ENCODE measurements at places on chromosomes 16 and 17.

DNA sequence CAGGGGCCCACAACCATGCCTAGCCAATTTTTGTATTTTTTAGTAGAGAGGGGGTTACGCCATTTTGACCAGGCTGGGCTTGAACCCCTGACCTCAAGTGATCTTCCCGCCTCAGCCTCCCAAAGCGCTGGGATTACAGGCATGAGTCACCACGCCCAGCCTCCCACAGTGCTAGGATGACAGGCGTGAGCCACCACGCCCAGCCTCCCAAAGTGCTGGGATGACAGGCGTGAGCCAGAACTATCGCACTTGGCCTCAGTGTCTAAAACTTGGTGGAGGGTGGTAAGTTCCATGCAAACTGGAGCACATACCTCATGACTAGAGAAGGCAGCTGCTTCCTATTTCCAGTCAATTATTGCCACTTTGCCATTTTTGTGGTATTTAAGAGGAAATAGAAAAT, 7.1 kb downstream of the HSD17B2 start:
- no peak for DNase-seq

DNA sequence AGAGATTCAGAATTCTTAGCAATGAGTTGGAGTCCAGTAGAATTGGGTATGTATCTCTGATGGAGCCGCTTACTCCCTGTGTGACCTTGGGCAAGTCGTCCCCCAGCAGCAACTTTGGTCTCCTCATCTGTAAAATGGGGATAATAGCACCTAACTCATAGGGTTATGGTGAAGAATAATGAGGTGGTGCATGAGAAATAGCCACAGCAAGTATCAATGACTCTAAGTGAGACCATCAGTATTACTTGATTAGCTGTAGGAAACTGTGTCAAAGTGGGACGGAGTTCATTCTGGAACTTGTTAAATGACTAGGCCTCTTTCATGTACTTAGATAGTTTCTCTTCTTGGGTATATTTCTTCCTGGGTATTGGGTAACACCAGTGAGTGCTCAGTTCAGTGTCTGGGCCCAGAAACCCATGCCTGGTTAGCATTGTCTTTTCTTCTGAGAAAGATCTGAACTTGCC, 6.4 kb downstream of the PRKCB start:
- no peak for DNase-seq

DNA sequence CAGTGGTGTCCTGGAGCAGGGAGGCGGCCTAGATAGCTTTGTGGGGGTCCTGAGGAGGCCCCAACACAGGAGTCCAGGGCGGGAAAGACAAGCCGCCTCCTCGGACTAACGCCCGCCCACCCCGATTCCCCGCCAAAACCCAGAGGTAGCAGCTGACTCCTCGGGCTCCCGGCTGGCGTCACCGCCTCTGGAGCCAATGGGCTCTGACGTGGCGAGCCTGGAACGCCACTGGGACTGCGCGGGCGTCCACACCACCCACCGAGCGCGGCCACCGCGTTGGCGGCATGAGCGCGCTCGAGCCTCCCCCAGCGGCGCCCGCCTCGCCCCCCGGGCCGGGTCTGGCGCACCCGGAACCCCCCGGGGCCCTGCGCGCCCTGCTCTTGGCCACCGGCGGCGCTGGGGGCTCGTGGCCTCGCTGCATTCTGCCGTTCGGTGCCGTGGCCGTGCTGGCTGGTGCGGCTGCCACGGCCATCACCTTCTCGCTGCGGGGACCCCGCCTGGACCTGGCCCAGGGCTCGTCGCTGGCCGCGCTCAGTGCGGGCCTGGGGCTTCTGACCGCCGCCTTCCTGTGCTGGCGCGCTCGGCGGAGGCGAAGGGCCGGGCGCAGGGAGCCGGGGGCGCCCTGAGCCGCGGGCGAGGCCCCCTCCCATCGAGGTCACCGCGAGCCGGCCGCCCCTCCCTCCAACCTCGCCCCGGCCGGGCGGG, 3.4 kb upstream of the NTN3 start:
- DNase-seq, result peak; percentile 92

- no peak for DNase-seq
Measured at GRCh38 chr16:87068762-87069150, 248.4 kb downstream of the C16orf95 start.

- DNase-seq, result no peak
Measured at GRCh38 chr16:83312718-83313245, 495.0 kb upstream of the HSBP1 start.

GRCh38 chr16:4913130-4913773, 23.7 kb downstream of the PPL start:
- no peak for DNase-seq

DNA sequence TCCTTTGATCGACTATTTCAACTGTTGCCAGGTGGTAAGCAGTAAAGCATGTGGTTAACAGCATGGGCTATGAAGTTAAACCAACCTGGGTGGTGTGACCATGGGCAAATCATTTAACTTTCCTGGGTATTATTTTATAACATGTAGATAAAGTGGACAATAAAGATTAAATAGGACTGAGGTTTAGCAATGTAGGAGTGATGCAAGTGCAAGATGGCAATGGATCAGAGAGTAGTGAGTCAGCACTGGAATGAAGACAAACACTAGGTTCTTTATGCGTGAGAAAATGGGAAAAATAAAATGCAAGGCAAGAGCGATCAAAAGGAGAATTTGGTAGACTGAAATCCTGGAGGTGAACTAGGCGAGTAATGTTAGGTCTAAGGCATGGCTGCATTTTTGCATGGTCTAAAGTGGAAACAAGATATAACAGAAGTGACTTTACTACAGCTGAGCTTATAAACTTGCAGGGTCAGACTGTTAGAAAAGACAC, 222.4 kb upstream of the AXIN2 start:
- no peak for DNase-seq

DNA sequence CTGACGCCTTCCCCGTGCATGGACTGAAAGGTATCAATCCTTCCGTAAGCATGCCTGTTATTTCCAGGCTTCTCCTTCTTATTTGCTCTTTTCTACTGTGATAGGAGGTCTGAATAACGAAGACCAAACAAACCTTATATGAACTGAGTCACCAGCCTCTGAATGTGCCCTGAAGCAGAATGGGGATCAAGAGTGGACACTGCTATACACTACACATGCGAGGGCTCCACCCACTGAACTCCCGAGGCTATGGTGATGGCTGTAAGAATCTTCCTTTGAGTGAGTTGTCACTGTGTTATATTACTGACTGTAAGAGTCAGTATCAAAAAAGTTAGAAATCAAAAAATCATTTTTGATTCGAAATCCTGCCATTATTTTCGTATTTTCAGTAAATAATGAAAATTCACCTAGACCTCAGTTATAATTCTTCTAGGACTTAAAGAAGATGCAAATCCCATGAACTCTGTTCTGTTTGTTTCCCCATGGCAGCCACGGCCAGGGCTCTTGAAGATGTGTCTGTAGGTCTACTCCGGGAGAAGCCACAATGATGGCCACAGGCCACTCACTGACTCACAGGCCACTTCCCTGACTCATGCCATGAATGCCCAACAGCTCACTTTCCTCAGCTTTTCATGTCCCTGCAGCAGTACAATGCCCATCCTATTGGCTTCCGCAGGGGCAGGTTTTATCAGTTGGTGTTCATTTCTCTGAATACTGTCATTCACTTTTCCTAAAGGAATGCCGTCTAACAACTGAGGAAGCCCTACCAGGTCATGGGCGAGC, 54.7 kb downstream of the ZZEF1 start:
- DNase-seq, result no peak

DNA sequence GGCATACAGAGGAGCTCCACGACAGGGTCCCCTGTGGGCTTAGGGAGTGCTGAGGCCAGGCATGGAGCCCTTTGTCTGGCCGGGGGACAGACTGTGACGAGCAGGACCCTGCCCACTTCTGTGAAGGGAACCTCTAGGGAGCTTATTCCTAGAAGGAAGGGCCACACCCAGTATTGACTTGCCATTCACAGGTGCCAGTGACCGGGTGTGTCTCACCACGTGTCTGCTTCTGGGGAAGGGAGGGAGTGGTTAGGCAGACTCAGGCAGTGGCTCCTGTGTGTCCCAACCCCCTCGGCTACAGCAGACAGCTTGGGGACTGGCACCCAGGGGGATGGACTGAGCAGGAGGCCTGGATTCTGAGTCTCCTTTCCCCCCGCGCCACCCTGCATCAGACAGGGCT, 57.2 kb downstream of the SOCS1 start:
- peak; percentile 15 for DNase-seq

- peak; percentile 55 for DNase-seq
Measured at GRCh38 chr17:81396722-81397313, 1.6 kb downstream of the BAHCC1 start.

- DNase-seq, result peak; percentile 18
Measured at GRCh38 chr17:80987941-80988461, 3.6 kb upstream of the CHMP6 start.

DNA sequence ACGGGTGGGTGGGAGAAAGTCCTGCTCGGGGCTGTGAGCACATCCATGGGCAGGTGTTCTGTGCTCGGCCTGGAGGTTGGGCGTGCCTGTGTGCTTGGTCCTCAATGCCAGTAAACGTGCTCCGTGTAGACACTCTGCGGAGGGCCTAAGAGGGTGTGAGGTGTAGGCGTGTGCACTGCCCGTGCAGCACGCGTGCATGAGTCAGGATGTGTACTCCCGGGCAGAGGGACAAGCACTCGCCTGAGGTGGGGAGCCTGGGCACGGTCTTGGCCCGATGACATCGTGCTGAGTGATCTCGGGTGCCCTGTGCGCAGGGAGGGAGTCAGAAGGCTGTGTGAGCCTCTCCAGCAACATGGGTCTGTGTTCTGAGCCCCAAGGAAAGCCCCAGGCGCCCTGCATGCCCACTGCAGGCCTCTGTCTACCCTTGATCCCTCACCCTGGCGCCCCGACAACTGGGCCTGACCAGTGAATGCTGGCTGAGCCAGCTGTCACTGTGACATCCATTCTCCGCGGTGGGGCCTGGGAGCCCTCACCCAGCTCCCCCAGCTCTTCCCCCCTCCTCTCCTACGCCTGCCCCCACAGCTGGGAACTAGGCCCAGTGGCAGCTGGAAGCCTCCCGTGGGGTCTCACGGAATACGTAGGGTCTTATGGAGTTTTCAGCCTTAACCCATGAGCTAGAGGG, 23.5 kb upstream of the NXPH3 start:
- DNase-seq, result no peak

- DNase-seq, result no peak
Measured at GRCh38 chr17:9223531-9223930, 202.2 kb downstream of the NTN1 start.

DNA sequence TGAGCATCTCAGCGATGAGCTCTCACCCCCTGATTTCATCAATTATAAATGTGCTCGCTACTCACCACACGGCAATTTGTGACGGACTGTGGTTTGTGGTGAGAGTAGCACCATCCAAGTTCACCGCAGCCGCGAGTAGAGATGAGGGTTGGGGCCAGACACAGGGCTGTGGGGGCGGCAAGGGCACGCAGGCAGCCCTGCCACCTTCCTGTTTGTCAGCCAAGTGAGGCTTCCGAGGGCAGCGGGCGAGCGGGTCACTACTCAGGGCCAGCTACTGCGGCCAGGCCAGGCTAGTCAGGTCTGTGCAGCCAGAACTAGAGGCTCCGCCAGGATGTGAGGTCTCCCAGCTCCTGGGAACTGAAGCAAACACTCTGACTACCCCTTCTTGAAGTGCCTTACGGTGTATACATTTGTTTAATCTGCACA, 39.6 kb upstream of the MEOX1 start:
- no peak for DNase-seq

DNA sequence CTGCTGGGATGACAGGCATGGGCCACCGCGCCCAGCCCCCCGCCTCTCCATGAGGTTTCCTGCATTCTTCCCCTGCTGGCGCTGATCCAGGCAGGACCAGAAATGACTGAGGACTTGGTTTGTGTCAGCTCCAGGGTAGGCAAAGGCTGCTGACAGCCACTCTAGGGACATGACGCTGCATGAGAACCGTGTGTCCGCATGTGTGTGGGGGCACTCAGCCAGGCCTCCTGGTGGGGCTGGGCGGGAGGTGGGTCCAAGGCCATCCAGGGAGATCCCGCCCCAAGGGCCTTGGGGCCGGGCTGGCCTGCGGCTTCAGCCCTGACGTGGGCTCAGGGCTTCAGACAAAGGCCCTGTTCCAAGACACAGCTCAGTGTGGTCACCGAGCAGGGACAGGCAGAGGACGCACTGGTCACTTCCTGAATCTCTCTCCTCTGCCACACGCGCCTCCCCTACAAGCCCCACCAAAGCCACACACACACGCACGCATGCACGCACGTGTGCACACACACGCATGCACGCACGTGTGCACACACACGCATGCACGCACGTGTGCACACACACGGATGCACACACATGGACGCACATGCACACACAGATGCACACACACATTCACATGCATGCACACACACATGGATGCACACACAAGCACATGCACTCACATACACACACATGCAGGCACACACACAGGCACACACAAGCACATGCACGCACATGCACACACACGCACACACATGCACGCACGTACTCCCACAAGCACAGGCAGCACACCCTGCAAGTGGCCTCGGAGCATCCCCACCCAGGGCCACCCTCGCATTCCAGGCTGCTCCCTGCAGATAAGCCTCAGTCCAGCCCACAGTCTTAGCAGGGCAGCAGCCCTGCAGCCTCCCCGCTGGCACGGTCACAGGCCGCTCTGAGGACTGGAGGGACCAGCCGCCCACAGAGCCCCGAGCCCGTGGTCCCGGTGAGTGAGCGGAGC, 5.3 kb upstream of the TMEM204 start:
- DNase-seq, result no peak

GRCh38 chr17:79183293-79184158, 108.9 kb downstream of the ENGASE start:
- DNase-seq, result peak; percentile 35

DNA sequence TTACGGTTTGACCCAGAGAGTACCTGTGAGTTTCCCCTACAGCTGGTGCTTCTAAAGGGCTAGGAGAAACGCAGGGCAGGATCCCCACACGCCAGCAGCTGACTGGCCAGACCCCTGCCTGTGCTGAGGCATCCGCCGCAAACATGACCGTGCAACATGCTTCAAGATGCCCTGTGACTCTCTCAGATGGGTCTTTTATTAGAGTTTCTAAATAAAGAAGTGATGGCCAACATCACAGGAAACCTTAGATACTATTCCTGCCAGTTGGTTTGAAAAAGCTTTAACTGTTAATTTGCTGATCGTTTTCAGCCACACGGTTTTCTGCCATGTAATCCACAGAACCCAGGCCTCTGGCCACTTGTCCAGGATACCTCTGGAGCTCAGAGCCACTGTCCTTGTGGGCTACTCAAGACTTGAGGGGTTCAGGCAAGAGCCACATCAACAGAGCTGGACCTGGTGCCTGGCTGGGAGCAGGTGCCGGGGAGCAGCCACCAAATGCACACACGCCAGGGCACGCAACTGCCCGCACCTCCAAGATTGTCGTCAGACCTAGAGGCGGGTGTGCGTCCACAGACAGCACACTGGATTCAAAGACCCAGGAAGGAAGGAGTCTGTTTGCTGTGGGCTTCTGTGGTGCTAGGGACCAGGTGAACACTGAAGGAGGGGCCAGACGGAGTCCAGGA, 118.4 kb downstream of the ZNF778 start:
- no peak for DNase-seq

- DNase-seq, result no peak
Measured at GRCh38 chr16:77834635-77835540, 46.5 kb downstream of the VAT1L start.

Data from NCI-H345 (cell line).